ENCODE measurements at places on chromosomes 7 and 10. TPM values are rescaled to one million over a fixed set of nuclear protein-coding genes. Genes with fewer than 3 reads are reported as not detected.

INHBA gene
- 71.5 TPM for total RNA-seq

DNA sequence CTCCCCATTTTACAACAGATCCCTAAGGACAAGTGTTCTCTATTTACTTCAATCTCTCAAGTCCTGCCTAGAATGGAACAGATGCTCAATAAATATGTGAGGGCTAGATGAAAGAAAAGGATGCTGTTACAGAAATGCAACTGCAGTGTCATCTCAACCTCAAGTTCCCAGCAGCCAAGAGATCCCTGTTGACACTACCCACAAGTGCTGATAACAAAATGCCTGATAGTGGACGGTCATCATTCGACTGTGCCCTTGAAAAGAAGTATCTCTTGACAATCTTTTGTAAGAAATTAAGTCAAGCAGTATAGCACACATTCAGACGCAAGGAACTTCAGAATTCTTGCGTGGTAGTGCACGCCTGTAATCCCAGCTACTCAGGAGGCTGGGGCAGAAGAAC lies 133.2 kb downstream of the PARD3 start:
- DNase-seq, result no peak

YWHAG gene
- total RNA-seq, result 226 TPM

DNA sequence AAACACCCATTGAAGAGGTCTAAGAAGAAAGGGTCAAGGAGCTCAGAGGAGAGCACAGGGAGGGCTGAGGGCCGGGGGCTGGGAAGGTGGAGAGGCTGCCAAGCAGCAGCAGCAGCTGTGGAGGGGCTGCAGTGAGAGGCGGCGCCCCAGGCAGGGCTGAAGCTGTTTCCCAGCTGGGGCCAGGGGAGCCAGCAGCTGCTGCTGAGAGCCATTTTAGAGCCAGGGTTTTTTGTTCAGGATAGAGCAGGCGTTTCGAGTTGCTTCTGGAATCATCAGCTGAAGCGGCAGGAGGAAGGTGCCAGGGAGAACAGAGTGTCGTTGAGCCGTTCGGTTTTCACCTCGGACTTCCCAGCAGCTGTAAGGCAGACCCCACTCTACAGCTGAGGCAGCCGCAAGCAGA lies 62.7 kb downstream of the LANCL2 start:
- no peak for DNase-seq

- no peak for DNase-seq
These were observed 29.8 kb downstream of the ADAP1 start for GRCh38 chr7:924541-925231.

GRCh38 chr10:88491314-88491713 lies 91.8 kb downstream of the RNLS start:
- DNase-seq, result no peak

DNA sequence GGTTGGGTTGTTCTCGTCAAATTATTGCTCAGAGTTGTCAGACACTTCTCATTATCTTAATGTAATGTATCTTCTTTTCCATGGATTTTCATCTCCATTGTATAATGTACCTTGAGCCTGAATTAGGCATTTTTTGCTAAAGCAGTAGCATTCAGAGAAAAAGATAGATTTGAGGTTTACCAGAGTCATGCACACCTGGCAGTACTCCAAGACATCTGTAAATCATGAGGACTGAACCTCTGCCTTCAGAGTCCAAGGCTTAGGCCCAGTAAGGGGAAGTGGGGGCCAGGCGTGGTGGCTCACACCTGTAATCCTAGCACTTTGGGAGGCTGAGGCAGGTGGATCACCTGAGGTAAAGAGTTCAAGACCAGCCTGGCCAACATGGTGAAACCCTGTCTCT lies 624.3 kb upstream of the MBL2 start:
- no peak for DNase-seq

MRLN gene
- not detected for total RNA-seq

GPR15LG gene
- total RNA-seq, result not detected
